ENCODE measurements at places on chromosomes 4 and X.

GRCh38 chr4:20520901-20521300, 179.4 kb upstream of the PACRGL start:
- no peak for DNase-seq

GRCh38 chr4:189096108-189096507, 844.6 kb upstream of the FRG1 start:
- DNase-seq, result no peak

DNA sequence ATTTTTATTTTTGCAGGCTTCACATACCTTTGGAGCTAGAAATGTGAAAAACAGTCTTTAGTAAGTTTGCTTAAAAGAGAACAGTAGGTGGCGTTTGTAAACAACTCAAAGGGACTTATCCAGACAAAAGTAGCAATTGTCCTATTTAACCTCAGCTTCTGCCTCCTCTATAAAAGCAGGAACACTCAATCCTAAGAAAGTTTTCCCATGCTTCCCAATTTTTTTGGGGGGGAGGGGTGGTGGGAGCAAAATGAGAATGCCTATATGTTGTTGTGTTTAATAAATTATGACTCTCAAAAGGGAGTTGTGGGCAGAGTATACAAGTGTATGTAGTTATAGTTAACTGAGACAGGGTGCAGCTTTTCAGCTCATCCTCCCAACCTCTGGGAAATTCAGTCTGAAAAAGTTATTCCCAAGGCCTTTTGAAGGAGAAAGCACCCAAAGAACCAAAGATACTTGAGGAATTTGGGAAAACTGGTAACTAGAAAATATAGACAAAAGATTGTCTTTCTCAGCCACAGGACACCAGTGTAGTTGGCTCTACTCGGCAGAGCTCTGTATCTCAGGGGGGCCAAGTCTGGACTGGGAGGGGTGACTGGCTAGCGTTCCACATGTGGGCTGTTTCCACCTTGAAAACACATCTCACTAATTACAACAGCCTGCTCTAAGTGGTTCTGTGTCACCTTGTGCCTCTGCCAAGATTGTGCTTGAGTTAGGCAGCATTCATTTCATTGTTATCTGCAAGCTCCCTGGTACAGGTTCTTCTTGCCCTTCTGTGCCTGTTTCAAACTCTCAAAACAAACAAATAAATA, 2.8 kb downstream of the SFRP2 start:
- DNase-seq, result no peak

GRCh38 chrX:23901805-23902204, 5.9 kb downstream of the APOO start:
- DNase-seq, result peak; percentile 3

DNA sequence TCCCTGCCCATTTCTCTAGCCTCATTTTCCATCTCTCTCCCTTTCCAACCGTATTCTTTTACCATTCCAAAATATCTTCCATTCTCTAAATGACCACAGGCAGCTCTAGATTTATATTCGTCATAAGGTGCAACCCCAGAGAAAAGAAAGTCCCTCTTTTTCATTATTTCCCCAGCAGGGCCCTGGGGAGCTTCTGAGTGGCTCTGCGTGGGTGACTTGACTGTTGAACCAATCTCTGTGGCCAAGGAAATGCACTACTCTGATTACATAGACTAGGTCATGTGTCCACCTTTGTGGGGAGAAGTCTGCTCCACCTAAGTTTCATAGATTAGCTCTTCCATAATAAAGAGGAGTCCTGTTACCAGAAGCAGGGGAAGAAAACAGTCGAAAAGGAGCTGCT, 51.4 kb downstream of the ATOH1 start:
- no peak for DNase-seq

- no peak for DNase-seq
These were observed 81.4 kb downstream of the DOCK11 start for GRCh38 chrX:118577041-118577440.

DNA sequence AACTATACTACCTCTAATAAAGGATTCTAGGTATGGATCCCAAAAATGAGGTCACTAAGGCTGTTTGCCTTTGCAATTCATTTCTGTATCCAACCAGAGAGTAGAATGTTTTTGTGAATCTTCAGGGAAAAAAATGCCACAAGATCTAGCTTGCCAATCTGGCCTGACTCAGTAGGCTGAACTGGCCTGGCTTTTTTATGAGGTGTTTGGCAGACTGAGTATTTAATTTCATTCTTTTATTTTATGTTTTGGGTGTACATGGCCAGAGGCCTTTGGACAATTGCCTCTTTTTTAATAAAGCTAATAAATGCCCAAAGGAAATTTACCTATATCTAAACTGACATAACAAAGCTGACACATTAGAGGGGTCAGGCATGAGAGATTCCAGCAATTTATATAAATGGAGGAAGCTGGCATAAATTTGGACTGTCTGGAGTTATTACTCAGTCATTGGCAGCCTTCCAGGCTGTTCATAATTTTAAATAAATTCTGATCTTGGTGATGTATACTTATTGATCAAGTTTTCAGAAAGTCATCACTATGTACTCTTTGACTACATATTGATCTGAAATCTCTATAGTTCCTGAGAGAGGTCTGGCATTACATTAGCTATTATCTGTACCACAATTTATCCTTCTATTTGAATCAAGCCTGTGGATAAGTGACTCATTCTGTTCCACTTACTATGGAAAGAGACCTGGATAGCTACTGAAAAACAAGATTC, 376.4 kb upstream of the NOCT start:
- no peak for DNase-seq

DNA sequence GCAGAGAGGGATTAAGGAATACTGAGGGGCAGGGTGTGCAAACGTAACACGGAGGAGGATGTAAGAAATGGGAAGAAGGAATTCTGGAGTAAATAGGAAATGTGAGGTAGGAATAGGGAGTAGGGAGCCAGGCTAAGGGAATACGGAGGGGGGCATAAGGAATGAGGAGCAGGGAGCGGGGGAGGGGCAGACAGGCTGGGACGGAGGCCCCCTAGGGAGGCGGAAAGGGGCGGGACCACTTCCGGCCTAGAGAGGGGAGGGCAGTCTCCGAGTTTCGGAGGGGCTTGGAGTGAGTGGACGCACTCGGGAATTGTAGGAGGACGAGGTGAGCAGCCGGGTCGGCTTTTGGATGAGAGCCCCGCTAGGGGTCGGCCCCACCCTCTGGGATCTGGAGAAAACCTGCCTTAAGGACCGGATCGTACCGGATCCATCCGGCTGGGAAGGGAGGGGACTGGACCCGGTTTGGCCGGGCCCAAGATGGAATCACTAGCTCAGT, 612 bp downstream of the MAGED2 start:
- DNase-seq, result peak; percentile 25

GRCh38 chr4:120055795-120056194, 10.9 kb downstream of the MAD2L1 start:
- no peak for DNase-seq

DNA sequence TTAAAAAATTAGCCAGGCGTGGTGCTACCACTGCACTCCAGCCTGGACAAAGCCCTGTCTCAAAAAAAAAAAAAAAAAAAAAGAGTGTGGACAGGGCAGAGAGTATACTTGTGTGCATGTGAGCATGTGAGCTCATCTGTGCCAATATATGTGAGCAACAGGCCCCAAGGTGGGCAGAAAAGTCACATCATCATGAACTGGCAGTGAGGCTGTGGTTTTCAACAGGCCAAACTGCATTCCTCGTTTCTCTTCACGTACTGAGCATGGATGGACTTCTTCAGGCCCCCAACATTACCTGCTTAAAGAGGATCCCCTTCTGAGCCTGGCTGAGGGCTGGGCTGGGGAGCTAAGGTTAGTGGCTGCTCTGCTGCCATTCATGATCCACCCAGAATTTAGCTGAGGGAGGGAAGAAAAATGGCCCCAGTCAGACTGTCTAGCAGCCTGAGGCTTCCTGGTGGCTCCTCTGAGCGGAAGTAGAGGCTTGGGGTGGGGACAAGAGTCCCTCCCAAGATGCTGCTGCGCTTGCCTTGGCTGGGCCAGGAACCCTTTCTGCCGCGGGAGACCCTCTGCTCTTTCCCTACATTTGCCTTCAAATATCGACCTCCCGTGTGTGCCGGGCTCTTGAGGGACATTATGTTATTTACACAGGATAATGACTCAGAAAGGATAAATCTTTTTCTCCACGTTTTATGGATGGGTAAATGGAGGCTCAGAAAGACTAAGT, 55.0 kb downstream of the DIPK2B start:
- no peak for DNase-seq

GRCh38 chr4:93178279-93178678, 650.3 kb upstream of the ATOH1 start:
- DNase-seq, result no peak

Data from stimulated activated CD4-positive, alpha-beta T cell treated with anti-CD3 and anti-CD28 coated beads, Interleukin-1b, Interleukin-23, amount 100 ng/mL, for 48 hours (primary cell).